Cardiac septum (tissue), 1 donor: ENCODE measurements at places on chromosomes 1 and 21.

- DNase-seq = no peak
Measured at GRCh38 chr21:34156957-34157356, 83.6 kb downstream of the MRPS6 start.

GRCh38 chr1:58999676-59000075, 215.8 kb upstream of the JUN start:
- no peak for DNase-seq

DNA sequence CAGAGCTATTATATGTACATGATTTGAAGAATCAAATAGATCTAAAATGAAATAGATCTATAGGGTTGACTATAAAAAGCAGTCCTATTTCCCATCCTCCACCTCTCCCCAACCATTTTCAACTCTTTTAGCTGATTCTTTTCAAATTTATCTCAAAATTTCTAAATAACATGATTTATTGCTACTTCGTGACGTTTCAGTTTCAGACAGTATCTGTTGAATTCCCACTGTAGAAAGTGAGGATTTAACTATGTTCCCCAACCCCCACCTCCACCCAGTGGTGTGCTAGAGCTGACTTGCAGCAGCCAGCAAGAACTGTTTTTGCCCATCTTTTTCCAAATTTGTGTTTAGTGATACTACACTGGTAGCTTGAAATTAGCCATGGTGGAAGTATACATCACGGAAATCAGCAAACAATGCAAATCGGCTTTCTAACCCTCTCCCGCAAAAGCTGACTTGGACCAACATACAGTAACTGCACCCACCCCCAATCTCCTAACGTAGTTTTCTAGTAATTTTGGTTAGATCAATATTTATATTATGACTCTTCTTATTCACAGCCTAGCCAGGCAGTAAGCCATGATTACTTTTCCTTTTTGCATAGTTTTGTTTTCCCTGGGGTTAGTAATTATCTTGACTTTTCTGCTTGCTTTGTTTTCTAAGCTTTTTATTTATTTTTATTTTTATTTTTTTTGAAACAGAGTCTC, 10.9 kb downstream of the SEMA4A start:
- DNase-seq = no peak

DNA sequence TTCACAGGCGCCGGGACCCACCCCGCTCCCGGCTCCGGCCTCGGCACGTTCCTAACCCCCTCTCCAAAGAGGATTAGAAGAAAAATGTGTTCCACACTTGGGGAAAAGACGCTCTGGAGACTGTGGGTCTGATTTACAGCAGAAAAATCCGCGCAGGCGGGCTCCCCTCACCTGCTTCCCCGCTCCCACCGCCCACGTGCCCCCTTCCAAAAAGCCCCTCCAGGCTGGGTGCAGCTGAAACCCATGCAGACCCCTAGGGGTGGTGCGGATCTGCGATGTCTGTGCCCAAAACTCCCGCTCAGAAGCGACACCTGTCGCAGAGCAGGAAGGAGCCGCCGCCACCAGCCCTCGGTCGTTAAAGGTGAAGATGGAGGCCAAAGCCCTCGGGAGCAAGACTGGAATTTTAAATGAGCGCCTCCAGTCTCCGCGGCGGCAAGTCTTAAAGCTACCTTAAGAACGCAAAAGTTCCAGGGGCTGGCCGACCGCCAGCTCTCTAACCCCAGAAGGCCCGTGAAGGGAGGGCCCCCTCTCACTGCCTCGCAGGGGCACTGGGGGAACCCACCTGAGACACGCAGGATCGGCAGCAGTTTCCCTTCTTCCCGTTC, 688 bp upstream of the CHD5 start:
- no peak for DNase-seq

- no peak for DNase-seq
Measured at GRCh38 chr1:11541236-11541635, 62.3 kb downstream of the DISP3 start.

DNA sequence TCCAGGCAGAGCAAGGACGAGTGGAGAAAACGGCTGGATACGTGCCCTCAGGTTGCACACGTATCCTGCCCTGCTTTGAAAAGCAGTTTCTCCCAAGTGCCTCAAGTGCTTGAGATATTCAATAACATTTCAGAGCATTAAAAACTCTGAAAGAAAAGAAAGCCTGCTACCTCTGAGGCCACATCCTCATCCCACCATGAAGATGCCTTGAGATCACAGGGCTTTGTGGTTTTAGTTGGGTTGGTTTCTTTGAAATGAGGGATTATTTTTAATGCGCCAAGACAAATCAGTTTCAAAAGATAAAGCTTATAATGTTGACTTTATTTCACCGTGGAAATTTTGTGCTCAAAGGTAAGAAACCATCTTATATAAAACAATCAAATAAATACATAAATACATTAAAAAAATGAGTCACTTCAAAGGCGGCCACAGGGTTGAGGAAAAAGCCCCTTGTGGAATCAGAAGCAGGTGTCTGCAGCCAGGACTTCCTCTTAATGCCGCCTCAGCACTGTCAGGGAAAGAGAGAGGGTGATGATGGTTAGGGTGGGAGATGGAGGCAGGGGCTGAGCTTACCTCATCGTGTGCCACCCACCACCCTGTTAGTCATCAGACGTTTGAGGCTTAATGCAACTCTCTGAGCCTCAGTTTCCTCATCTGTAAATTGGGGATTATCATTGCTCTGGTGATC, 1.4 kb downstream of the NPPB start:
- no peak for DNase-seq

- no peak for DNase-seq
Measured at GRCh38 chr1:243253211-243253925, 1.7 kb downstream of the CEP170 start.

- DNase-seq = no peak
Measured at GRCh38 chr1:47984175-47984789, 12.9 kb downstream of the TRABD2B start.
